ENCODE measurements at places on chromosomes 7 and 10.

DNA sequence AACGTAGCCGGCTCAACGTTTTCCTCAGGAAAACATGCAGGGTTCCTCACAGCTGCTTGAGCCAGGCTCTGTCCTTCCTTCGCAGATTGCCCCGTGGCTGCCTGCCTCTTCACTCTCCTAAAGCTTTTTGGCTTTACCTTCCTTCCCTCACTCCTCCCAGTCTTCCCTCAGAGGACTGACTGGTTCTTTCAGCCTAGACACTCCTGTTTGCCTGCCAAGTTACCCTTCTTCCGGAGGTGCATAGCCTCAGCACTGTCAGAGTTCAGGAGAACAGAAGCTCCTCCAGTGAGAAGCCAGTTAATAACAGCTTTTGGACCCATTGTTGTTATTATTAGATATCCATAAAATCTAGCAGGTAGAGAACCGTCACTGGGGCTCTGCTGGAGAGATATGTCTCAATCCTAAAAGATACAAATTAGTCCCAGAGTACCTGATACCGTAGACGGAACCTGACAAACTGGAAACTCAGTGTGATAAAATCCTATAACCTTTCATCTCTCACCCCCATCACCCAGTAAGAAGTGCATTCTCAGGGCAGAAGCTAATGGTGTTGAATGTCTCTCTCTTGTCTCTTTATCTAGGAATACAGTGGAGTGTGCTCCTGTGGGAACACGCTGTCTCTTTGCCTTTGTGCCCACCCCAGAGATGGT, 79.6 kb downstream of the SND1 start:
- DNase-seq: no peak

- DNase-seq: no peak
Measured at GRCh38 chr10:100740476-100741377, 4.7 kb upstream of the PAX2 start.

- DNase-seq: no peak
Measured at GRCh38 chr7:149476791-149477190, 15.9 kb upstream of the ZNF777 start.

DNA sequence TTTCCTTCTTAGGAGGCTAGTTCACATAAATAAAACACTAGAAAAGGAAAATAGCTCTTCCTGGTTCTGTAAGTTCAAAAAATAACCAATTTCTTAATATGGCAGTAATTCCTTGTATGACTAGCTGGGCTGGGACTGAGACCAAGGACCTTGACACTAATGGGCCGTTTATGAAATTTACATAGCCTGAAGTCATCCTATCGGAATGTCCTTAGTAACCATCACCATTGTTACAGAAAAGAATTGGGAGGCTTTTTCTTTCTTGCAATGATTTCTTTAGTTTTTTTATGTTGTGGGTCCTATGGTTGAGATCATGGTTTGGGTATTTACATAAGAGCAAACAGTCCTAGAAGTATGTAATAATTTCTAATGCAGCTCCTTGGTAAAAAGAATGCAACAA, 87.1 kb upstream of the HDAC9 start:
- DNase-seq: no peak

GRCh38 chr10:34427911-34428216, 387.2 kb downstream of the PARD3 start:
- no peak for DNase-seq

- no peak for DNase-seq
Measured at GRCh38 chr7:103432712-103433111, 13.3 kb downstream of the SLC26A5 start.

DNA sequence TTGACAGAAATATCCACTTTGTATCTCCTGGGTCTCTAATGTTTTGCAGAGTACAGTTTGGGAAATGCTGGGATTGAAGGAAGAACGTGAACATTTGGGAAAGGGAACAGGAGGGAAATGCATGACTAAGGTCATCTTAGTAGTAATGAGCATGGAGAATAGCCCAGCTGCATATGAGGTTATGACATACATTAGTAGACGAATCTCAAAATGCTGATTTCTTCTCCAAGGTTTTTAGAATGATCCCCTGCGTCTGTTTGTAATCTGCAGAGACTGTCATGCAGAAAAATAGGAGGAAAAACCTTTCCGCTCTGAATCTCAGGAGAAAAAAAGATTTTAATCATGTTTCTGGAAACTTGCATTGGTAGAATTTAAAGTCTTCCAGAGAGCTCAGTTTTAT, 133.6 kb downstream of the PPP1R9A start:
- no peak for DNase-seq

DNA sequence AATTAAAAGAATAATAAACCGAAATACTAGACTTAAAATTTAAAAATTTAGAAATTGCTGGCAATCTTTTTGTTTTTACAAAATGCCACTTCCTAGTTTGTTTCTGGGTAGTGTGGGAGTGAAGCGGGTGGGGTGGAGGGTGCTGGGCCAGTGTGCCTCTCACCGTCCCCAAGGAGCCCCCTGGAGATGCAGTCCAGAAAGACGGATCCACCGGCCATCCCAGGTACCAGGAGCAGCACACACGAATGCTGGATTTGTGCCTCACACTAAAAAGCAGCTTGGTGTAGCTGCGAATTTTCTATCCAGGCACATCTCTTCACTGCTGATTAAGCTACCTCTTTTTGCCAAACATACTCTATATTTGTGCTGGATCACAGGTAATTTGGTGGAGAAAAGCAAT, 618.1 kb downstream of the DNAJB6 start:
- no peak for DNase-seq

DNA sequence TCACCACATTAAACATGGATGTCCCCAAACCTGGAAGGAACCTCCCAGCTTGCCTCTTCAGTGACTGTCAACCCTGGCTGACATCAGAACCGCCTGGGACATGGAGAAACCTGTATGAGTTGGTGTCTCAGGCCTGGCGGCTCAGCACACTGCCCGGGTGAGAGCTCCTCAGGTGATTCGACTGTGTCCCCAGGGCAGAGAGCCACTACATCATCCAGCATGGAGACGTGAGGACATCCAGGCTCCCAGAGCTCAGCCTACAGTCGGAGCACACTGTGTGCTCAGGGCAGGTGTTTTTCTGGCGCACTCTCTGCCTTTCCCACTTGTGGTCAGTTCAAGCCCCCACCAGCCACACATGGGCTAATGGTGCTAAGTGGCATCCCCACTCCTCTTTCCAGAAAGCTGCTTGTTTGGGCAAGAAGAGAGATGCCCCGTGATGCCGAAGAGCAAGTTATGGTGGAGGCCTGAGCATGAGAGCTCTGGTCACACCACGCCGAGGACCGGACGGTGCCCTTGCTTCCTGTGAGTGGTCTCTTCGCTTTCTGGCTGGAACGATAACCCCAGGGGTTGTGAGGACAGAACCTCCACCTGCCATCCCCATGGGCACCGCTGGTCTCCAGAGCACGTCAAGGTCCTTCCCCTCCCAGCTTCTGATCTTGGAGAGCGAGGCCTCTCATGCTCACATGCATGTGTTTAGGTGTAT, 38.5 kb downstream of the AMZ1 start:
- DNase-seq: no peak

- DNase-seq: no peak
Measured at GRCh38 chr7:19001854-19002253, 115.6 kb downstream of the TWIST1 start.

- DNase-seq: no peak
Measured at GRCh38 chr10:114350751-114351150, 53.6 kb downstream of the AFAP1L2 start.

DNA sequence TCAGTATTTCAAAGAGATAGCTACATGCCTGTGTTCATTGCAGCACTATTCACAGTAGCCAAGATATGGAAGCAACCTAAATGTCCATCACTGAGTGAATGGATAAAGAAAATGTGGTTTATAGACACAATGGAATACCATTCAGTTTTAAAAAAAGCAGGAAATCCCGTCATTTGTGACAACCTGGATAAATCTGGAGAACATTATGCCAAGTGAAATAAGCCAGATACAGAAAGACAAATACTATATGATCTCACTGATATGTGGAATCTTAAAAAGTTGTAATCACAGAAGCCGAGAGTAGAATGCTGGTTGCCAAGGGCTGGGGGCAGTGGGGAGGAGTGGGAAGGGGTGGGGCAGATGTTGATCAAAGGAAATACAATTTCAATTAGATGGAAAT, 235.8 kb upstream of the IGFBP3 start:
- DNase-seq: no peak

DNA sequence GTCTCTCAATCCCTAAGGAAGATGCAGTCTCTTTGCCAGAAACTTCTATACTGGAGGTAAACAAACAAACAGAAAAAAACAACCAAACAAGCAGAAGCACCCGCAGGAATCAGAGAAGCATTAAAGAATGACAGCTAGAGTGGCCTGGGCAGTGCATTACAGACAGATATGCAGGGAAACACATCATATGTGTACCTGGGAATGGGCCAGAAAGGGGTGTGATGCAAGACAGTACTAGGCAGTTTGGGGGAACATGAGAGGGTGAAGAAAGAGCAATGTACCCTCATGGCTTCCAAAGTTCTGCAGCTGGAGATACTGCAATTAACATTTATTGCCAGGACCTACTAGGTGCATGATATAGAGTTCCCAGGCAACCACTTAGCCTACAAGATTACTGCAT, 177.3 kb downstream of the TMEM178B start:
- DNase-seq: no peak

DNA sequence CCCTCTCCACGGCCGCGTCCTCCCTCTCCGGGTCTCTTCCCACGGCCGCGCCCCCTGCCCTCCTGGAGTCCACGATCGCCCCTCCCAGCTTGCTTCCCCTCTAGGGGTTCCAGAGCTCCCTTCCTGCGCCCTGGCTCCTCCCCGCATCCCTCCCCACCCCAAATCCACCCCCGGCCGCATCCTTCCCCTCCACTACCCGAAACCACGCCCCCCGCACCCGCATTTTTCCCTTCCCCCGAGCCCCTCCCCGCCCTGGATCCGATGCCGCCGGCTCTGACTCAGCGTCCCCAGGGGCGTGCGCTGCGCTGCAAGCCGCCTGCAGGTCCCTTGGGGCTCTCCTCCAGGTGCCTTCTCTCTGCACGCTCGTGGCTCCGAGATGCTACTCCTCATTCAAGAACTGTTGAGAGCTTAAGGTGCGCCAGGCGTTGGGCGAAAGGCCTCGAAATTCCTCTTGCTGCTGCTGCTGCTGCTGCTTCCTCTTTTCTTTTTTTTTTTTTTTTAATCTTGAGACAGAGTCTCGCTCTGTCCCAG, 372 bp upstream of the TMEM130 start:
- DNase-seq: peak; percentile 57

GRCh38 chr7:151461096-151461941, 21.4 kb upstream of the CRYGN start:
- no peak for DNase-seq

DNA sequence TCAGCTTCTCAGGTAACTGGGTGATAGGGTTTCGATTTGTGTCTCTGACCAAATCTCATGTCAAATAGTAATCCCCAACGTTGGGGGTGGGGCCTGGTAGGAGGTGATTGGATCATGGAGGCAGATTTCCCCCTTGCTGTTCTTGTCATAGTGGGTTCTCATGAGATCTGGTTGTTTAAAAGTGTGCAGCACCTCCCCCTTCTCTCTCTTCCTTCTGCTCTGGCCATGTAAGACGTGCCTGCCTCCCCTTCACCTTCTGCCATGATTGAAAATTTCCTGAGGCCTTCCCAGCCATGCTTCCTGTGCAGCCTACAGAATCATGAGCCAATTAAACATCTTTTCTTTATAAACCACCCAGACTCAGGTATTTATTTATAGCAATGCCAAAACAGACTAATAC, 21.9 kb upstream of the SMURF1 start:
- no peak for DNase-seq

- DNase-seq: no peak
Measured at GRCh38 chr10:110698782-110699201, 54.7 kb downstream of the RBM20 start.

GRCh38 chr7:123666492-123666891, 10.8 kb downstream of the LMOD2 start:
- no peak for DNase-seq

- no peak for DNase-seq
Measured at GRCh38 chr10:74548676-74549075, 277.7 kb upstream of the KAT6B start.

GRCh38 chr7:30433082-30433481, 45.5 kb downstream of the NOD1 start:
- no peak for DNase-seq

DNA sequence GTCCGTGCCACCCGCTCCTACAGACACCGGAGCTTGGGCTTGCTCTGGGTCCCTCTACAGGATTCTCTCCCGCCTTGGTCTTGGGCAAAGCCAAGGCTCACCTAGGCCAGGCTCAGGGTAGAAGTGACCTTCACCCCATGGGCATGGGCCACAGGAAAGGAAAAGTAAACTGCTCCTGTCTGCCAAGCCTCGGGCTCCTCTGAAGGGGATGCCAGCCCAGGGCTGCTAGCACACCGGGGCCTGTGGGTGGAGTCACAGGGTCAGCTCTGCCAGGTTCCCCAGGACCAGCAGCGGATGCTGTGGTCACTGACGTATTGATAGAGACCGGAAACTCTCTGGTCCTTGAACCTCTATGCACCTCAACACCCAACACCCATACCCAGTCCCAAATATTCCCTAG, 222.7 kb upstream of the MGMT start:
- DNase-seq: no peak

- no peak for DNase-seq
Measured at GRCh38 chr10:58157076-58157766, 110.5 kb downstream of the IPMK start.

DNA sequence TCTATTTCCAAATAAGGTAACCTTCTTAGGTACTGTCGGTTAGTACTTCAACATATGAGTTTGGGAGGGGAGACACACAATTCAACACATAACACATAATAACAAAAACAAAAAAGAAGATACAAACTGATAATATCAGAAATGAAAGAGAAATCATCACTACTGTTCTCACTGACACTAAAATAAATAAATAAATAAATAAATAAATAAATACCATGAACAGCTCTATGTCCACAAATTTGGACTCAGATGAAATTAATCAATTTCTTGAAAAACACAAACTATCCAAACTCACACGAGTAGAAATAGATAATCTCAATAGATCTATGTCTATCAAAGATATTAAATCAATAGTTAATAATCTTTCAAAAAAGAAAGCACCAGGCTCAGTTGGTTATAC, 24.5 kb upstream of the SAMD9L start:
- no peak for DNase-seq

DNA sequence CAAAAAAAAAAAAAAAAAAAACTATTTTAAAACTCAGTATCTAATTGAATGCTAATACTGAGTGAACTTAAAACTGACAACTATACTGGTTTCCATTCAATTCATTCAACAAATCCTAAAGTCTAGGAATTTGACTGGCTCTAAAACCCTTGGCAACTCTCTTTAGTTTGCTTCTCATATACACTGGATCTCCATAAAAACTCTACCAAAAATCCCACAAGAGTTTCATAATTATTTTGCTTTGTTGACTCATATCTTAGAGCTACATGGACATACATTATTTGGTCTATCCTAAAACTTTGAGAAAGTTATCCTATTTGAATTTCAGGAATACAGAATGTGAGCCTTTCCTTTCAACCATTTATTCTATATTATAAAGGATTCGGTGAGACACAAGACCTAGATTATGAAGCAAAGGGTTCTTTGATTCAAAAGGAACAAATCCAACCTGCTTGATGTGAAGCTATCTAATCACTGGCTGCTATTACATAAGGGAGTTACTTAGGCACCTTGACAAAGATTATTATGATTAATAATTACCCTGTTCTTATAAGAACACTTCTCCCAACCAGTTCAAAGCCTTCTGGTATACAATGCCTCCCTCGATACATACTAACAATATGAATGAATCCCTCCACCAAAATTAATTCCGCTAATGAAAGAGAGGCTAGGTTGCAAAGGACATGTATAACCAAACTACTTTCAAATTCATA, 15.8 kb upstream of the KMT2E start:
- no peak for DNase-seq

GRCh38 chr10:7048061-7048460, 362.8 kb downstream of the SFMBT2 start:
- DNase-seq: no peak

Data from CD4-positive, alpha-beta T cell treated with Interleukin-17A for 1 hour (primary cell).